Dermis blood vessel endothelial cell (primary cell): ENCODE measurements at places on chromosomes 1 and 21. TPM values are rescaled to one million over a fixed set of nuclear protein-coding genes. Genes with fewer than 3 reads are reported as not detected.
A peak's percentile ranks its signal among the peaks of the same experiment; 100 is the strongest.

- DNase-seq, result no peak
Observed at GRCh38 chr21:37391666-37392065, 25.1 kb downstream of the DYRK1A start.

DNA sequence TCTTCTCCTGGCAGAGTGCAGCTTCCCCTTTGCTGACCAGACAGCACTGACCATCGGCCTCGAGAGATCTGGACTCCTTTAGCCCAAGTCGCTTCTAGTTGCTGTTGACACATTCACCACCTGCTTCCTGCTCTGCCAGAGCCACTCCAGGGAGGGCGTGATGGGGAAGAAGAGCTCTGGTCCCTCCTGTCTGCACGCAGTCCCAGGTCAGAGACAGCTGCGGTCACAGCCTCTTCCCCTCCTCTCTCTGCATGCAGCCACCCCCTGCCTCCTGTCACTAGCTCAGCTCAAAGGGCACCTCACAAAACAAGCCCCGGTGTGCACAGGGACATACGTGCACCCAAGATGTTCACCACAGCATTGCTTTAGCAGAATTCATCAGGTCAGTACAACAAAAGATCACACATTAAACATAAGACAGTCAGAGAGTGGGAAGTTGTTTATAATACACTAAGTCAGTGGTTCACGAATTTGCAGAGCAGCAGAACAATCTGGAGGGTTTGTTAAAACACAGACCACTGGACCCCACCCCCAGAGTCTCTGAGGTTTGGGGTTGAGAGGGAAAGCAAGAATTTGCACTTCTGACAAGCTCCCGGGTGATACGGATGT lies 132.9 kb downstream of the SYF2 start:
- DNase-seq, result peak; percentile 6

DNA sequence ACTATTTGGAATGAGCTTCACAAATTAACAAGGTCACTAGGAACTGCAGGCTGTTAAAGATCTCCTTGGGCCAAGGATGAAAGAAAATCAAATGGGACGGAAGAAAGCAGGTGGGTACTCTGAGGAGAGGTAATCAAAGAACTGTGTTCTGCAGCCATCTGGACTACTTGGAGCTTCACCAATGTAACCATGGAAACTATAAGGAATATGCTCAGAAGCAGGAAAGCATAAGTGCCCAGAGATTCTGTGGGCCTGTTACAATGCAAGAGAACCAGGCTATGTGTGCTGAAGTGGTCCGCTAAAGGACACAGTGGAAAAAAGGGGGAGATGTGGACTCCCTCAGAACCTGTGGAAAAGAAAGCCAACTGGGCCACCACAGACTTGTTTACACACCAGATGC lies 238.5 kb downstream of the PTGER3 start:
- DNase-seq, result no peak

DNA sequence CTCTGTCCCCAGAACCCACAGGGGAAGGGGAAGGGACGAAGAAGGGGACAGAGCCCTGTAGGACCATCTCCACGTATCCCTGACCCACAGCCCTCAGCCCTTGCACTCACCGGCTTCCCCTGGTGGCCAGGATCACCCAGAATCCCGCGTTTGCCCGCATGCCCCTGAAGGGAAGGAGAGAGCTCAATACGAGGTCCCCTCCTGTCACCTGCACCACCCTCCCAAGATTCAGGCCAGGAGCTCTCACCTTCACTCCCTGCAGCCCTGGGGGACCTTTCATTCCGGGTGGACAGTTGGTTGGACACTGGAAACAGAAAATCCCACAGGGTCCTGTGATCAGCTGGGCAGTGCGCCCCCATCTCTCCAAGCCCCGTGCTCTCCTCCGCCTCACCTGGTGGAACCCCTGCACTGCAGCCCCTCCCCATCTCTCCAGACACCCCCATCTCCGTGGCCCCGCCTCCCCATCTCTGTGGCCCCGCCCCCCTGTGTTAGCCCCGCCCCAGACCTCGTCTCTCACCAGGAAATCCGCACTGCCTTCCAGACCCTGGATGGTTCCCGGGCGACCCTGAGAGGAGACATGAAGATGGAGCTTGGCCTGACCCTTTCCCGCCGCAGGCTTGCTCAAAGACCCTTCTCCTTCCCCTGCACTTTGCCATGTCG lies 6.0 kb downstream of the COL9A2 start:
- no peak for DNase-seq

DNA sequence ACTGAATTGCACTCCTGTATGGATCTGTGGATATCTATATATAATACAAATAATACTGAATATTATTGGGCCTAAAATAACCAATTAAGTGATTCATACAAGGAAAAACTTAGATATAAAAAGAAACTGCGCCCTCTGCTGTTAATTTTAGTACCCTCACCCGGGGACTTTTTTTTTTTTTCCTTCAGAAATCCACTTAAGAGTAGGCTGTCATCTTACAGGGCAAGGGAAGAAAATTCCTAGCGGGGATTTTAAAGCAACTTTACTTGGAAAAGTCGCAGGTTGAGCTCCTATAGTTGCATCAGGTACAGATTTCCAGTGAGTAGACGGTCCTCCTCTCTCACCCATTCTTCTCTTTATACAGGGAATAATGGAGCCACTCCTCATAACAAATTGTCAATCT lies 1.3 kb downstream of the NTNG1 start:
- peak; percentile 60 for DNase-seq

DNA sequence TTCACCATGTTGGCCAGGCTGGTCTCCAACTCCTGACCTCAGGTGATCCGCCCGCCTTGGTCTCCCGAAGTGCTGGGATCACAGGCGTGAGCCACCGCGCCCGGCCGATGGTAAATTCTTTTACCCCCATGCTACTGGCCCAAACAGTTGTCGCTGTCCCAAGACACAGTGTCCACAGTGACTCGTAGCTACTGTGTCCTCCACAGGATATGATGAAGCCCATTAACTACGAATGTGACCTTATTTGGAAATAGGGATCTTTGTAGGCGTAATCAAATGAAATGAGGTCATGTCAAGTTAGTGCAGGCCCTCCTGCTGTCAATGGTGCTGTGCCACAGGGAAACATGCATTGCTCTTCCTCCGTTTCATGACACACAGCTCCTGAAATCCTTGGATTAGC lies 8.5 kb downstream of the FNDC10 start:
- DNase-seq, result peak; percentile 23

- peak; percentile 76 for DNase-seq
Observed at GRCh38 chr1:150552128-150552910, 3.1 kb downstream of the ADAMTSL4 start.

GRCh38 chr21:32329776-32330175 lies 31.1 kb downstream of the MRAP start:
- DNase-seq, result peak; percentile 73

GRCh38 chr1:222777977-222778376 lies 36.9 kb upstream of the DISP1 start:
- peak; percentile 71 for DNase-seq

DNA sequence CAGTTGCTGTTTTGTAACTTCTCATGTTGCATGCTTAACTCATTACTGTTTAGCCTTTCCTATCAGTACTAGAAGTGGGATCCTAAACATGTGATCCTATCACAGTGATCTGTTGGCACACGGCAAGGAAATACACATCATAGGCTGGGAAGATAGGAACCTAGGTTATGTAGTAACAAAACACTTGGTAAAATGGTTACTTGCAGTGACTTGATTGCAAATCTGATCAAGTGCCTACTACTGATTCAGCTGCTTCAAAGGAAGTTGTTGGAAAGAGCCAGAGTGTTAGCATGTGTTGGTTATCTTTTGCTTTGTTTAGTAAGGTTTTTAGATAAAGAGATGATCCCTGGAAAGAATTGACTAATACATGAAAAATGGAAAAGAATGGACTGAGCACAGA lies 8.9 kb upstream of the VASH2 start:
- DNase-seq, result no peak

- DNase-seq, result no peak
Observed at GRCh38 chr1:69269491-69269890, 298.2 kb upstream of the LRRC7 start.

- DNase-seq, result peak; percentile 46
Observed at GRCh38 chr1:22916471-22916820, 56.2 kb downstream of the LACTBL1 start.

DNA sequence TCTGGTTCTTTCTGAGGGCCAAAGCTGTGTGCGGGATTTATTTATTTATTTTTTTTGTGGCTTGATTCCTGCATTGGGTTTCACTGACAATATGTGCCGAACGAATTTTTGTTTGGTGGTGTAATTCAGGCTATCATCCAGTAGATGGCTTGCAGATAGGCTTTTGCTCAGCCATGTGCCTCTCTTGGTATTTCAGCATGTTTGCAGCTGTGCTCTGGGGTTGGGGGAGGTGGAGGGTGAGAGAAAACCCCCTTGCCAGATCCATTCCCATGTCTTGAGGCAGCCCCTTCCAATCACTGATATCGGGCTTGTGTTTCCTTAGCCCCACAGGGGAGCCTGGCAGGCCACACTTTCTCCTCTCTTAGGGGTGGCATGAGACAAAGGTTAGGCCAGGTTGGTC lies 302.4 kb downstream of the PTGER3 start:
- DNase-seq, result no peak

DNA sequence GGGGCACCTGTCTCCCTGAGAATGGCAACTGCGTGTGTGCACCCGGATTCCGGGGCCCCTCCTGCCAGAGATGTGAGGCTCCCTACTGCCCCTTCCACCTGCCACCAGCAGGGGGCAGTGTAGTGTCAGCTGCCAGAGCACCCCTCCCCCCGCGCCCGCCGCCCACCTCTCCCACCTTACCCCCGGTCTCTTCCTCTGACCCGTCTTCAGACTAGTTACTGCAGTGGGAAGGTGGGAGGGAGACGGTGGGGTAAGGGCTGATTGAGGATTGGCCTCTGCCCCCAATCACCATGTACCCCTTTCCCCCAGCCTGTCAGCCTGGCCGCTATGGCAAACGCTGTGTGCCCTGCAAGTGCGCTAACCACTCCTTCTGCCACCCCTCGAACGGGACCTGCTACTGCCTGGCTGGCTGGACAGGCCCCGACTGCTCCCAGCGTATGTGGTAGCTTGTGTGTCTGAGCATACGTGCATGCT lies 10.1 kb upstream of the LRRC71 start:
- DNase-seq, result peak; percentile 58

DNA sequence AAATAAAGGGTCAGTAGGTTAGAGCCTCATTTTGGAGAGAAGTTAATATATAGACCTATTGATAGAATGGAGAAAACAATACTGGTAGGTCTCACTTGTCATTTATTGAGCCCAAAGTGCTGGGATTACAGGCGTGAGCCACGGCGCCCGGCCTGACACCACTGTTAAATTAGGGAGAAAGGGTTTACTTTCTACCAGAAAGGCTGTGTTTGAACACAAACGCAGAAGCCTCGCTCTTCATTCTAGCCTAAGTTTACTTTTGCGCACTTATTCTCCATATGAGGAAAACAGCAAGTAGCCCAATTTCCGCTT lies 710 bp upstream of the PRPF3 start:
- DNase-seq, result peak; percentile 66

- no peak for DNase-seq
Observed at GRCh38 chr1:221892301-221892830, 150.5 kb upstream of the DUSP10 start.

DNA sequence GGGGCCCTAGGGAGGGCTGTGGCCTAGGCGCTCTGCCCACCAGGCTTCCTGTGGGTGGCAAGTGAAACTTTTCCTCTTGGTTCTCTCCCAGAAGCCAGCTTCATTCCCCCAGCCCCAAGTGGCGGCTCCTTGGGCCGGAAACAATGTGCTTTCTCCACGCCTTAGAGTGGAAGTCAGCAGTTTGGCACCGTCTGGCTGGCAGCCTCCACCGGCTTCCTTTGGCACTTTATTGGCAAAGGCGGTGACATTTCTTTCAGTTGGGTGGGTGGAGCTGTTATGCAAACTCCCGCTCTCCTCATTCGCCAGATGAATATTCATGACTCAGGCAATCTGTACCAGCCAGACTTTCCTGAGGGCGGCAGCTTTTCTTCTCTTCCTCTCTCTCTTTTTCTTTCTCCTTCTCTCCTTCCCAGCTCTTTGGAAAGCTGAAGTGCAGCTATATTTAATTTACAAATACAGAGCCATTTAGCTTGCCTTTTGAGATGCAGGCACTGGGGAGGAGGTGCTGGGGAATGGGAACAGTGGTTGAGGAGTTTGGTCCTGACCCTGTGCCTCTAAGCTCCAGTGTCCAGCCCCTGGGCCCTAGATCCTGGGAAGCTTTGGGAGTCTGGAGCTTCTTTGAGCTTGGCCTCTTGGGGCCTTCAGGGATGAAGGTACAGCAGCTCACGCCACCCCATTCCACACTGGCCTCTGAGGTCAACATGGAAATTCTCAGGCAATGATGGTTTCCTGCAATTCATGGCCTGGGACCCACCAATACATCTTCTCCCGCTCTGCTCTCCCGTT lies 67.8 kb upstream of the POU3F1 start:
- DNase-seq, result no peak

GRCh38 chr1:241579434-241579833 lies 47.3 kb downstream of the KMO start:
- no peak for DNase-seq

- DNase-seq, result peak; percentile 53
Observed at GRCh38 chr1:153465811-153466636, 5.6 kb upstream of the S100A7 start.

DNA sequence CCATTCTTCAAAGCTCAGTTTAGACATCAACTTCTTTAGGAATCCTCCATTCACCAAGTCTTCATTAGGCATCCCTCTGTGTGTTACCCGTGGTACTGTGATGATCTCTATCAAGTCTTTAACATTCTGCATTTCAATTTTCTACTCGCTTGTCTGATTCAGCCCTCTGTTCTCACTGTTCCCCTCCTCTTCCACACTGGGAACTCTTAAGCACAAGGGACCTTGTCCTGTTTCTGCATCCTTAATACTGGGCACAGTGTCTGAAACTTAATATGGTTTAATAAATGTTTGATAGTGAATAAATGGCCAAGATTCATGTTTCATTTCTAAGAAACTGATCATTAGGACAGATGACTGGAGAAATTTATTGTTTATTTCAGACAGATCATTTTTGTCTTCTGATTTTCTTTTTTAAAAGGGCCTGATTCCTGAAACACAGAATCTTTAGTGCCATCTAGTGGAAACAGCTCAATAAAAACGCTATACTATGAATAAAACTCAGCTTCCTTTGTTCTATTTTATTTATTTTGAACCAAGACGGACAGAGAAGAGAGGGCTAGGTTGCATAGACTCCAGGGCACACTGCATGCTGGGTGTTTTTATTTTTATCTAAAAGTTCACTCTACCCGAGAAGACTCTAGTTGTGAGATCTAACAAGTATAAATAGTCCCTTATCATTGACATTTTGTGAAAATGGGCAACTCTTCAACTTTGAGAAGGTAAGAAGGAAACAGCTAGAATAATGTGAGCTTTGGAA lies 7.0 kb upstream of the TRIM45 start:
- DNase-seq, result peak; percentile 71

CELA2B gene
- total RNA-seq, result not detected in 2 replicates

CLDN19 gene
- total RNA-seq, result 0.05 TPM in 1 of 2 replicates, not detected in the other

CD5L gene
- total RNA-seq, result not detected in 2 replicates

C1orf87 gene
- total RNA-seq, result not detected in 2 replicates

PAPPA2 gene
- total RNA-seq, result under 0.01 and 0.05 TPM in 2 replicates

RNF19B gene
- 18.7 and 25.3 TPM in 2 replicates for total RNA-seq

CASQ1 gene
- not detected in 2 replicates for total RNA-seq

PRAMEF2 gene
- total RNA-seq, result not detected in 2 replicates

TDRD10 gene
- 5.3 and 6.0 TPM in 2 replicates for total RNA-seq

APH1A gene
- 132 and 182 TPM in 2 replicates for total RNA-seq

SERINC2 gene
- total RNA-seq, result 4.8 and 12.9 TPM in 2 replicates
